EL (cell line): ENCODE measurements at places on chromosomes 12 and 14.

- no peak for DNase-seq
Observed at GRCh38 chr12:30902596-30902995, 24.0 kb upstream of the TSPAN11 start.

DNA sequence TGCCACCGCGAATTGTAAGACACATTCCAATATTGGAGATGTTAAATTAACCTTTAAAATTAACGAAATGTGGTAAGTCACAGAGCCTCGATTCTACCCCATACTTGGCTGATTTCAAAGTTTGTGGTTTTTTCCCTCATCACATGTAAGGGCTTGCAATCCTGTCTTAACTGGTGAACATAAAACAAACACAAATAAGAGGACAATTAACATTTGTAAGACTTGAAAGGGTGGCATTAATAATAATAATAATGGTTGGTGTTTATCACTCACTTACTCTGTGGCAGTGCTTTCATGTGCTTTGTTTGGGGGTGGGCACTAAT is 26.6 kb downstream of the PPFIBP1 start:
- no peak for DNase-seq

- DNase-seq: peak; percentile 97
Observed at GRCh38 chr14:68544081-68544892, 248.6 kb downstream of the ZFP36L1 start.

DNA sequence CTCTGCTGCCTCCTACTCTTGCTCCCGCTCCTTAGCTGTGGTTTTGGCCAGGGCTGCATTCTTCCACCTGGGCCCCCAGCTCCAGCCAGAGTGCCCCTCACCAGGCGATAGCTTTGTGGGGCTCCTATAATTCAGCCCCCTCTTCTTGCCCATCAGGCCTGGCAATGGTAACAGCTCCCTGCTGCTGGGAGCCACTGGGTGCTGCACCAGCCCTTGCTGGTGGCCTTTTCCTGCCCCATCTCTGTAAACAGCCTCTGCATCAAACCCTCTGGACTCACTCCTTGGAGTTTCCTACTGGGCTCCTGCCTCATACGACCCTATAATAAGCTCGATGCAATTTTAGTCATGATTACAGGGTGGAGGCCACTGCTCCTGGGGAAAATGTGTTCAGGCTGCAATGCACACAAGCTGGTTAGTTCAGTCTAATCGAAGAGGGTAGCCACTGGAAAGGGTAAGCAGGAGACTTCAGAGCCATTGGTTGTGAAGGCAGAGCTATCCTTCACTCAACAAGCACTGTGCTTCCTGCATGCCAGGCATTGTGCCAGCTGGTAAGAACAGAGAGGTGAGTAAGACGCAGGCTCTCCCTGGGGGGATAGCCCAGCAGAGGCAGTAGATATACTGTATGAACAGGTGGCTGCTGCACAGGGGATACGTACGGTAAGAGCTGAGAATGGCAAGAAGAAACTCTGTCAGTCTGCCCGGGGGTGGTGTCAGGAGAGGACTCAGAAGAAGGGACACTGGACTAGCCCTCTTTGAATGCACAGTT is 24.7 kb downstream of the CLMN start:
- no peak for DNase-seq

GRCh38 chr12:130083734-130084133 is 78.5 kb upstream of the FZD10 start:
- no peak for DNase-seq

- peak; percentile 49 for DNase-seq
Observed at GRCh38 chr12:122421187-122421820, 1.2 kb downstream of the CLIP1 start.

DNA sequence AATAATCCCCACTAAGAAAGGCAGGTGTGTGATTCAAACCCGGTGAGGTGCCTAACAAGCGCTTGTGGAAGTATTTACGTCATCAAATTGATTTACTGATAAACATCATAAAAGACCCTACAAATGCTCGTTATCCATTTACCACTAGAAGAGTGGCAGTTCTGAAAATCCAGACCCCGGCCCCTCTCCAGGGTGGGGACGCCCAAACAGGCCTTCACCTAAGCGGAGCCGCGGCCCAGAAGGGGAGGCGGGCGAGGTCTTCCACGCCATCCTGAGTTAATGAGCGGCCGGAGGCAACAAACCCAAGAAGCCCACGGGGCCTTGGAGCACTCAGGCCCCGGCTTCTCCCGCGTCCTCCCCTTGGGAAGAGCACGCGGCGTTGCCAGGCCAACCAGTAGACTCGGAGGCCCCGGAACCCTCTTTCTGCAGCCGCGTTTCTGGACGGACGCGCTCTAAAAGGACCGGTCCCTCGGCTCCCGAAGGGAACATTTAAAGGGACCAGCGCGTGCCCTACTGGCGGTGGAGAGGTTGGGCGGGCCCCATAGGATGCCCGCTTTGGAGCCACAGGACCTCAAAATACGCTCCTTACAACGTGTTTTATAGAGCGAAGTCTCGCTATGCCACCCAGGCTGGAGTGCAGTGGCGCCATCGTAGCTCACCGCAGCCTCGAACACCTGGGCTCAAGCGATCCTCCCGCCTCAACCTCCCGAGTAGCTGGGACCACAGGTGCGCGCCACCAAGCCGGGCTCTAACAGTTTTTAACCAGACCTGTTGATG is 3.5 kb downstream of the PTPN21 start:
- DNase-seq: peak; percentile 90

- DNase-seq: no peak
Observed at GRCh38 chr14:40574780-40575179, 1031.9 kb upstream of the LRFN5 start.

DNA sequence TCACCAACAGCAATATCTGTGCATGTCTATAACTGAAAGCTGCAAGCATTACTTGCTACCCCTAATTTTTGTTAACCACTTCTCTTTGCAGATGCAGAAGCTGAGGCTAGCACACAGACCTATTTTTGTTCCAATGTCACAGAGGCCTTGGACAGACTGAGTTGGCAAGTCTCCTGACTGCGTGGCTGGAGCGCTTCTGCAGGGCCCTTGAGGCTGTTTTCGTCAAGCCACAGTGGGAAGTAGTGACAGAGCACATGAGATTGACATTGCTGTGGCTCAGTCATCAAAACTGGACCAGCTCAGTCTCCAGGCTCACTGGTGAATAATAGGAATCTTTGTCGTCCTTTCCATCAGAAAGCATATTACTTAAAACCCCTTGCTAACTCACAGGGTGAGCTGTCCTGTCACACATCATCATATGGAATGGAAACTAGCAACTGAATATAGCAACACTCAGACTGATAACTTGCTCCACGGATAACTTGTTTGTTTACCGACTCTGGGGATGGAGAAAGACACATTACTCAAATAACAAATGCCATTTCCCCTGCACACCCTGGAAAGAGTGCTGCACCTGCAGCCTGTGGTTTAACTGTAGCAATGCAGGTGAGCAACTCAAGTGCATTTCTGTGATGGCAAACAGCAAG is 43.6 kb upstream of the DDX11 start:
- no peak for DNase-seq

DNA sequence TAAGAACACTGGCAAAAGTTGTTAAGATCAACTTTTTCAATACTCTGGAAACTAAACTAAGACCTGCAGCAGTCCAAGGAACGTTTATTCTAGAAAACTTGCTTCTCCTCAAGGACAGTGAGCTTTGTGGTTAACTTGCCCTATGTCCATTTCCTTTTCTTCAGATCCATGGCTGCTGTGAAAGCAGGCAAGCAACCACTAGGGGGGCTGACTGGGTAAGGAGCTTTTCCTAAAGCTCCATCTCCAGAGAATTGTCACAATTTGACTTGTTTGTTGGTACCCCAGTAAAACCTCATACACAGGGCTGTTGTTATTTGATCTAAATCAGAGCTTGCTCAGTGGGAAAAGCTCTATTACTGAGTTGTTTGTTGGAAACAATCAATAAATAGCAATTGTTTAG is 10.1 kb upstream of the RPL10L start:
- no peak for DNase-seq

DNA sequence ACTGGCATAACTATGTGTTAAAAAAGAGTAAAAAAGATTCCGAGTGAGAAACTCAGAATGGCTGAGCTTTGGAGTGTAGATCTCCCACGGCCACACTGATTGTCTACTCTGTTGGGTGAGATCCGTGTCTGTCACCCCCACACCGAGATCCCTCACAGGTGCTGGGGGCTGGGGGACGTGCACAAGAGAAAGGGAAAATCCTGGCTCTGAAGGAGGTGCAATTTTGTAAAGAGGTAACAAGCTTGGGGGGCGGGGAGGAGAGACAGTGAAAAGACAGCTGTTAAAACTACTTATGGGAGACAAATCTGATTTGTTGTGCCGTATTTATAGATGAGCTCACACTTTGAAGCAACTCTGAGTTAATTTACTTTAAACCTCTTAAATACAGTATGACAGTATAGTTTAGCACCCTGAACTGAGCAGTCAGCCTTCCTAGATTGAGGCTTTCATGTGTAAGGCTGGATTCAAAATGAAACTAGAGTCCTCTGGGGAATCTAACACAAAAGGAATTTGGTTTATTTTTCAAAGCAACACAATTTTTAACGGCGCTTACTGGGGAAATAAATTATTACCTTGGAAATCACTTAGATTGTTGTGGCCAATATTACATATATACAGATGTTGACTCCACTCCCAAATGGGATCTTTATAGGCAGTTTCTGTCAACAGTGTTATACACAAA is 167.4 kb upstream of the RGS6 start:
- DNase-seq: peak; percentile 18

GRCh38 chr12:4610481-4610880 is 38.4 kb downstream of the AKAP3 start:
- no peak for DNase-seq

DNA sequence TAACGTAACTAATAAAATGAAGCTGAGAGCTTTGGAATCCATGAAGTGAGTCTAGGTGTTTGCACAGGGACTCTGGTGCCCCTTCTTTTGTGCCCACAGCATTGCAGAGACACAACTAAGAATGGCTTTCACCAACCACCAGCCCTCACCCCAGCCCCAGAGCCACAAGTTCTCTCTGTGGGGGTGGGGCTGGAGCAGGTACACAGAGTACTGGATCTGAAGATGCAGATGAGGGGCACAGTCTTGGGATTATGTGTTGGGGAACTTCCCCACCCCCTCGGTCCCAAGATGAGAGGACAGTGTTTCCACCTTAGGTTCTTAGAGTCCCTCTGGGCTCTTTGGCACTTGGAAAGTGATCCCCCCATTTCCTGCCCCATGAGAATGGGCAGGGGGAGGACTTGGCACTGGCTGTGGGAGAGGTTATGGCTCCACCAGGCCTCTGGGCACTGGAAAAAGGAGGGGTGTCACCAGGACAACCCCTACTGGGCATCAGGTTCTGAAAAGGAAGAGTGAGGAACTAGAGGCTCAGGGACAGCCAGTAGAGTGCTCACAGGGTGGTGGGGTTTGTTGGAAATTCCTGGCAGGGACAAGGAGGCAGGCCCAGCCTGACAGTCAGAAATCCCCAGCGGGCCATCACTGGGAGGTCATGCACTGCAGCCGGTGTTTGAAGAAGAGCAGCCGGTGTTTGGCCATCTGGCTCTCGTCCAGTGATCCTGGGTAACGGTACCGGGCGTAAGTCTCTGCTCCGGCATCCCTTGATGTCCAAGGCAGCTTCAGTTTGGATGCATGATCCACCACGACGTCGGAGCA is 6.7 kb downstream of the B4GALNT1 start:
- DNase-seq: no peak

DNA sequence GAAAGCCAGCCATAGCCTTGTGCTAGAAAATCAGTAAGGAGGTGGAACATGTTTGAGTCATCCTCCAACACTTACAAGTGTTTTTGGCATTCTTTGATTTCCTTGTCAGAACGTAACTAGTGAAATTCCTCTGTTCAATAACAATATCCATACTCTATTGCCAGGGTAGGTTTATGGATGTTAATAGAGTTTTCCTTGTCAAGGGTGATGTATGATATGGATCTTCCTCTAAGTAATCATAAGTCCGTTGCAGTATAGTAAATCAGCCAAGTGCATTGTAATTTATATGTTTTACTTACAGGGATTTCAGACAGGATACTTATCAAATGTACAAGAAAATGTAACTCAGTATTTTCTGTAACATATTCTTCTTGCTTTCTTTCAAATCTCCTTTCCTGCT is 19.4 kb downstream of the NAV3 start:
- DNase-seq: no peak

DNA sequence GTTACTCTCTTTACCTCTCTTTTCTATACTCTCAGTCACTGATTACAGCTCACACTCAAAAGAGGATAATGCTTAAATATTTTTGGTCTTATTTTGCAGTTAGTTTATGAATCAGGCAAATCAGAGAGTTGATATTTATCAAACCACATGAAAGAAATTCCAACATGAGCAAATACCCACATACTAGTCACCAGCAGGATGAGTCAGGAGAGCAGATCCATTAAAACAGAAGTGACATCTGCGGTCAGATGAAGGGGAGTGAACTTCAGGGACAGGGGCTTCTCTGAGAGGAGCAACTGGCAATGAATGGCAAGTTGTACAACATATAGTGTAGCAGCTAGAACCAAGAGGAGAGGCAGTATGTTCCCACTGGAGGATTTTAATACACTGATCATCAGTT is 258.7 kb downstream of the SYT10 start:
- DNase-seq: no peak

DNA sequence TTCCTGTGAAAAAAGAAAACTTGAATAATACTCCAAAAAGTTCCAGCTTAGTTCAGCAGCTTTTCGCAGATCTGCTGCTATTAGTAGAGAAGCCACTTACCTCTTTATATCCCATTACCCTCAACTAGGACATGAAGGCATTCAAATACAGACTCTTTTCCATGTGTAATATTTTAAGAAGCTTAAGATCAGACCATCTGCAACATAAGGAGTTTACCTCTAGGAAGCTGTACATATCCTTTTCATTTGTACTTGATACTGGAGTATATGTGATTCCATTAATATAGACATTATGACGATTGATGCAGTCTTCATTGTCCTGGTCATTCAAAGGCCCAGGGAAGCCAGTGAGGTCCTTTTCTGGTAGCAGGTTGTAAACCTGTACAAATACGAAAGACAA is 20.4 kb downstream of the A2M start:
- no peak for DNase-seq

GRCh38 chr14:80468331-80469122 is 257.2 kb upstream of the DIO2 start:
- no peak for DNase-seq

DNA sequence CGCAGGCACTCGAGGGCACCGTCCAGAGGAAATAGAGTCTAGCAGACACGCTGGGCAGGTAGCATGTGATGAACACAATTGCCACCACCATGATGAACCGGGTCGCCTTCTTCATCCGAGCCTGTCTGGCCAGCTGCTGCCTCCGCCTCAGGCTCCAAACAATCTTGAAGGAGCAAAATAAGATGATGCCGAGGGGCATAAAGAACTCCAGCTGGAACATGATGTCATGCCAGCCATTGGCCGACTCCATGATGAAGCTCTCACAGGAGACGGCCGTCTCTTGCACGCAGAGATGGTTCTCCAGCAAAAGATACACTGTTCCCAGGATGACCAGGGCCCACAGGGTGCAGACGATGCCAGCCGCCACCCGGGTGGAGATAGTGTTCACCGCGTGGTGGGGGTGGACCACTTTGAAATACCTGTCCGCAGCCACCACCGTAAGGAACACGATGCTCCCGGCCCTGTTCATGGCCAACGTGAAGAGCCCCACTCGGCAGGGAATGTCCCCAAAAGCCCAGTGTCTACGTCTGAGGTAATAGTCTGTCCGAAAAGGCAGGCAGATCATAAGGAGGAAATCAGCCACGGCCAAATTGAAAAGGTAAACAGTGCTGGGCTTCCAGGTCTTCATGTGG is 945 bp downstream of the HCAR1 start:
- no peak for DNase-seq
